Pons (tissue), 1 donor: ENCODE measurements at places on chromosomes 16 and 17.

DNA sequence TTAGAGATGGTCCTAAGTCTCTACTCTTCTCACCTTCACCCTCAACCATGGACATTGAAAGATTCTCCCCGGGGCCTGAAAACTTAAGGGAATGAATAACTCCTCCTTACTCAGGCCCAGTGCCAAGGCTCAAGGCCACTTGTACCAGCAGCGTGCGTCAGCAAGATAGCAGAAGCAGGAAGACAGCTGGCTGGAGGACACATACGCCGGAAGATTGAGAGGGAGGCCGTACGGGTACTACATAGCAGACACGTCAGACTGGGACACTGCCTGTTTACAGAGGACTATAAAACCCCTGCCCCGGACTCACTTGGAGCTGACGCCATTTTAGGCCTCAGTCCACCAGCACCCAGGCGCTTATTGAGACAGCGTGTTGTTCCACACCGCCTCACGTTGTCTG, 75.8 kb upstream of the MED13 start:
- no peak for DNase-seq

DNA sequence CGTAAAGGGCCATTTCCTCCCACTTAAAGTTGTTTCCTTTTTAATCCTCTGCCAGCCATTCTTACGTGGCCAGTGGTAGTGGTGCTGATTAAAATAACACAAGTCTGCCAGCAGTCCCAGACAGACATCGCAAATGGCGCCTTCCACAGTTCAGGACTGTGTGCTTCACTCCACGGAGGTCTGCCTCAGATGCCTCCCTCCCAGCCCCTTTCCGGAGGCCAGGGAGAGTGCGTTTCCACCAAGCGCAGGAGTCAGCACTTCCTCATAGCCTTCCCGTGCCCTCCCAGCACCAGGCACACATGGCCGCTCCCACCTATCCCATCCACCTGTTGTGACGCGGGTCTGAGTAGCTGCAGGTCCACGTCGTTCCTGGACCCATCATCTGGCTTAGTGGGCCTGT, 205.6 kb downstream of the RPTOR start:
- no peak for DNase-seq

DNA sequence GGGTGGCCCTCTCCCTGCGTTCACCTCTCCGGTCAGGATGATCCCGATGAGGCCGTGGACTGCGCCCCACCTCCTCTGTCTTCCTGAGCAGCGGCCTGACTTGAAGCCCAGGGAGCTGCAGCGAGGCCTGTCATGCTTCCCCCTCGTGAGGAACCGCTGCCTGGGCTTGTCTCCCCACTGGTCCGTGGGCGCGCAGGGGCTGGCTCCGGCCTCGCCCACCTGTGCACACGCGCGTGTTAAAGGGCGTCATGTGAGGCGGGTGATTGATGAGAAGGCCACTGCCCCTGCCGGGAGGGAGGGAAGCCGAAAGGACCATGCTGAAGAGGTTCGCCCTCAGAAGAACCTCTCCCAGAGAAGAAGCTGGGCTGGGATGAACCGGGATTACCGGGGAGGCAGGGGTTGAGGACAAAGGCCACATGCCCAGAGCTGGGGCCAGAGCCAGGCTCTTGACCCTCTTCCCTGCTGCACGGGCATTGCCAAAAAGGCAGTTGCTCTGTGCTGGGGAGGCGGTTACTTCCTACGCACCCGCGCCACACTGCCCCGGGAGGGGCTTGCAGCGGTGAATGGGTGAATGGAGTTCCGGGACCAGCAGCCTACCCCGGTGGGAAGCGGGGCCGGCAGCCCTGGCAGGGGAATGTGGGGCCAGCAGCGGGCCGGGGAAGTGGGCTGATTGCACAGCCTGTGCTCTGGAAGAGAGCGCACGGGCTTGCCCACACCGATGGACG, 85.9 kb upstream of the GSE1 start:
- DNase-seq: no peak

DNA sequence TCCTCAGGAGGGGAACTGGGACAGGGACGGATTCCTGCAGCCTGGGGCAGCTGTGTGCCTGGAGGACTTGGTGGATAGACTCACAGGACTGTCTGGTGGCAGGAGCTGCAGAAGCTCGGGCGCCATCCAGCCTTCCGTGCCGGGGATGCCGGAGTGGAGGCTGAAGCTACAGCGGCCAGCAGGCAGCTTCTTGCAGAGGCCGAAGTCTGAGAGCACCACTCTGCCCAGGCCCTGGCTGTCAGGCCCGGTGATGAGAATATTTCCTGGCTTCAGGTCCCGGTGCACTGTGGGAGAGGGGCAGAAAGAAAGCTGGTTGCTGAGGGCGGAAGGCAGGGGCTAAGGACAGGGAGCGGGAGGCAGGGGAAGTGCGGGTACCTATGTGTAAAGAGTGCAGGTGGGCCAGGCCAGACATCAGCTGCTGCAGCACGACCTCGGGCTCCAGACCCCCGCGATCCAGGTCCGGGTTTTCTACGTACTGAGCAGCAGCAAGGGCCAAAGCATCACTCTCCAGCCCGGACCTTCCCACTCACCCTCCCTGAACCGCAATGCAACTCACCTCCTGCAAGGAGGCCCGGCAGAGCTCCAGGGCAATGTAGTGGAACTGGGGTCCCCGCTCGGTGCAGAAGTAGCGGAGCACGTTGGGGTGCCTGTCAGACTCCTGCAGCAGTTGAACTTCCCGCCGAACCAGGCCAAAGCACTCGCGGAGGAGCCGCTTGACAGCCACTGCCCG, 16.1 kb downstream of the PLK1 start:
- DNase-seq: no peak

- DNase-seq: peak; percentile 68
These were observed 144.3 kb downstream of the ITFG1 start for GRCh38 chr16:47316442-47317015.

- DNase-seq: no peak
These were observed 15.4 kb downstream of the KCNJ2 start for GRCh38 chr17:70184770-70185169.

GRCh38 chr17:82696916-82697807, 1.3 kb downstream of the RAB40B start:
- DNase-seq: no peak

DNA sequence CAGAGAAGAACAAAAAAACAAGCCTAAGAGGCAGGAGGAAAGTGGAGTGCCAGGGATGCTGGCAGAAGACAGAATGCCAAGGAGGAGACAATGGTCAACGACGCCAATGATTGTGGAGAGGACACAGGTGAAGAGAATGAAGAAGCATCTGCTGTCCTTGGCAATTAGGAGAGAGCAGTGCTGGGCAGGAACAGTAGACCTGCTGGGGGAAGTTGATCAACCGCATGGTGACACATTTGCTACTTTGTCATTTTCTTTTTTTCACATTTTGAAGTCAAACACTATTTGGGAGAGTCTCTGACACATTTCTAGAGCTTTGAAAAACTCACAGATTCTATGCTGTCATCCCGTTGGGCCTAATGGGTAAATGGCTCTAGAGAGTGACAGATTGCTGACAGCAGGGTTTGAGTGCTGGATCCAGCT, 1.1 kb upstream of the PIK3R6 start:
- DNase-seq: no peak

GRCh38 chr17:64984851-64985521, 65.7 kb upstream of the LRRC37A3 start:
- DNase-seq: no peak

DNA sequence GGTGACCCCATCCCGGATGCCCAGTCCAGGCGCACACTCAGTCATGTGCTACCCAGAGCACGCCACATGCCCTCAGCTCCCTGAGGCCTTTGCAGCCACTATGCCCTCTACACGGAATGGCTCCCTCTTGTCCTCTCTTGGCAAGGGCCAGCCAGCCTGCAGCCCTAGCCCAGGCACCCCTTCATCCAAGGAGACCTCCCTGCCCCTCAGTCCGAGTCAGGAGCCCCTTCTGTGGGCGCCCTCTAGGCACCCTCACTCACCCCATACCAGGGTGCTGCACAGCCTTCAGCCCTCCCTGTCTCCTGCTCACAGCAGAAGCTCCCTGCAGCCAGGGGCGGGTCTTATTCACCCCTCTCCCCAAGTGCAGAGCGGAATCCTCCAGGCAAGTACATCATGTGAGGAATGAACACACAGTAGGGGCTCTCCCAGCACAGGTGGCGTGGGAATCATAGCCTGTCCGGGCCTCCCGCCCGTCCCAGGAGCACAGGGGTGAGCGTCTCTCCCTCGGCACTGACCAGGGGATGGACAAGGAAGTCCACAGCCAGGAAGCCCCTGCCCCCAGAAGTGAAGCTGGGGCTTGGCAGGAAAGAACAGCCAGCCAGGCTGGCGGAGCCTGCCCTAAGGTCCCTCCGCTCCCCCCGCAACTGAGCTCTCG, 186.9 kb downstream of the RBFOX3 start:
- no peak for DNase-seq

- no peak for DNase-seq
These were observed 3.5 kb downstream of the GSG1L start for GRCh38 chr16:28059841-28060575.

- no peak for DNase-seq
These were observed 53.9 kb downstream of the ADCY9 start for GRCh38 chr16:4062212-4062802.

DNA sequence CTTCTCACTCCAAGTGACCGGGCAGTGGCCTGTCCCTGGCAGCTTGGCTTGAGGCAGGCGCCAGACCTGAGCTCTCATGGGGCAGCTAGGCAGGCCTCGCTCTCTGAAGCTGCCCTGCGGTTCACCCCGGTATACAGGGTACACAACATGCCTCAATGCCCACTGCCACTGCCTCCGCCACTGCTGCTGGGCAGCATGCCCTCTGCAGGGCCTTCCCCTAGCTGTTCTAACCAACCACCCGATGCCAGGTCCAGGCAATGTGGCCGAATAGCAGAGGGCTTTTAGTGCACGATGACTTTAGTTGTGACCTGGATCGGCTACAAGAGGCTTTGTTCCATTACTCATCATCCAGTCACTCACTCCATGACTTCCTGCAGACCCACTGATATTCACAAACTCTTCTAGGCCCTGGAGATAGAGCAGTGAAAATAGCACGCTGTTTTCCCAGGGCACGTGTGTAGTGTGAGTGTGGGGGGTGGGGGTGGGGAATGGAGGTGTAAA, 19.7 kb downstream of the CDC42EP4 start:
- DNase-seq: no peak

DNA sequence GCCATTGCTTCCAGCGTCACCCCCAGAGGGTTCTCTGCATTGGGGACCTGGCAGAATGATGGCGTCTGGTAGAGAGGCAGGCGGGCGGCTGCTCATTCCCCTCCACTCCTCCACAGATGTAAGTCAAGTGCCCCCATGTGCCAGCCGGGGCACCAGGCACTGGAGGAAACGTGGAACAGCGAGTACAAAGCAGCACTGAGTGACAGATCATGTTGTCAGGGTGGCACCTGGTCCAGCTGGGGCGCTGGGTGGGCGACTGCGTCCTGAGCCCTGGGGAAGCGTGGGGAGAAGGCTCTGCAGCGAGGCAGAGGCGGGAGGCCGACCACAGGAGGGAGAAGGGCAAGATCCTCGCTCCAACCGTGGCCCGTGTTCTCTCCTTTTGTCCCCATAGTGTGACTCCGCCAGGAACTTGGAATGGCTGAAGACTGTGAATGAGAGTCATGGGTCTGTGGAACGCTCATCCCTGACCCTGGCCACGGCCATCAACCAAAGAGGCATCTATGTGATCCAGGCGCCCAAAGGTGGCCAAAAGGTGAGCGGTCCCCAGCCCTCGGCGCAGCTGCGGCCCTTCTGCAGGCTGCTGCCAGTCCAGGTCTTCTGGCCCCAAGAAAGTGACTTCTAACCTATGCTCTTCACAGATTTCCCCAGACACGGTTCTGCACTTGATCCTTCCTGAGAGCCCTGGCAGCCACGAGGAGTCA, 76.7 kb downstream of the RNF213 start:
- DNase-seq: no peak

- DNase-seq: no peak
These were observed 3.0 kb downstream of the PGAP6 start for GRCh38 chr16:378821-379182.

- DNase-seq: no peak
These were observed 44.7 kb downstream of the COG7 start for GRCh38 chr16:23408242-23408822.

DNA sequence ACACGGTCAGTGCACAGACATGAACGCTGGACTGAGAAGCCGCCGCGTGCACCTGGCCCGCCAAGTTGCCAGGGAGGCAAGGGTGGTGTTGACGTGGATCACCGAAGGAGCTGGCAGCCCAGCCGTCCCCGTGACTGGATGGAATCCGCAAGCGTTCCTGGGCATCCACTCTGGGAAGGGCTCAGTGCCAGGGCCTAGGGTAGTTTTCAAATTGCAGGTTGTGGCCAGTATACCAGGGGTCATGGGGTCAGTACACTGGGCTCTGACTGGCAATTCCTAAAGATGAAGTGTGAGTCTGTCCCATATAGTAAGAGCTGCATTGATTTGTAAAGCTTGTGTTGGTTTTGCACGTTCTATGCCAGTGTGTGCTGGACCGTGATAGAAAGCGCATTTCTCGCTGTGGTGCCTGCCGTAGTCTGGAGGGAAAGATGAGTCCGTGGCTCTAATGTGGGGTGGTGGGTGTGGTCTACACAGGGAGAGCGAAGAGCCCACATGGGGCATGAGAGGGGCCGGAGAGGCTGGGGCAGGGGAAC, 21.1 kb upstream of the METRNL start:
- DNase-seq: no peak

GRCh38 chr16:1103636-1103980, 7.6 kb upstream of the C1QTNF8 start:
- no peak for DNase-seq
